ENCODE measurements at places on chromosomes 3 and 15.

- no peak for DNase-seq
Measured at GRCh38 chr3:15318661-15319060, 13.7 kb downstream of the SH3BP5 start.

DNA sequence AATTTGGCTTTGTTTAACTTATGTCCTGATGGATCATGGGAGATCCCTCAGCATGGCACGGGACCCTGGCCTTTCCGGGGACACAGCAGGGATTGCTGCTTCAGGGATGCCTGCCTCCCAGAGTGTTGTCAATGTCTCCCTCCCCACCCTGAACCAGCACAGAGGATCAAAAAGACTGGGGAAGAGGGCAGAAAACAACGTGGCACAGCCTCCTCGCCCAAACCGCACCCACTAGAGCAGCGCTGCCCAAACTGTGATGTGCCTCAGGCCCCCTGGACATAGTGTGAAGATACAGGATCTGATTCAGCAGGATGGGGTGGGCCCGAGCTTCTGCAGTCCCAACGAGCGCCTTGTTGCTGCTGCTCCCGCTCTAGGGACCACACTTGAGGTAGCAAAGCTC is 34.5 kb downstream of the SLC6A20 start:
- no peak for DNase-seq

GRCh38 chr3:181793006-181793405 is 81.3 kb downstream of the SOX2 start:
- no peak for DNase-seq

DNA sequence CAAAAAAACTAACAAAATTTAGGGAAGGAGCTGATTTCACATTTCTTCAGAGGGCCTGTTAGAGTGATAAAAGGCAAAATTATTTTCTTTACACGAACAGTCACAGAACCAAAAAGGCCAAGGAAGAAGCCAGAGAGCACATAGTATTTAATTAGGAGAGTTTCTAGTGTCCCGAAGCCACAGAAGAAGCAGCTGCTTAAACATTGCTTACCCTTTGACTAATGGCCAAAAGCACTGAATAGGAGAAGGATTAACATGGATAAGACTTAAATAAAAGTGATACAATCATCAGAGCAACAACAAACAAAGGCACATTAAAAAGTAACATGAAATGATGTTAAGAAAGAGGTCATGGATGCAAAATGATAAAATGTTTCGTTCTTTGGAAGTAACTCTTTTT is 98.6 kb downstream of the CHL1 start:
- no peak for DNase-seq

- DNase-seq, result no peak
Measured at GRCh38 chr3:55549177-55549576, 62.1 kb upstream of the WNT5A start.

DNA sequence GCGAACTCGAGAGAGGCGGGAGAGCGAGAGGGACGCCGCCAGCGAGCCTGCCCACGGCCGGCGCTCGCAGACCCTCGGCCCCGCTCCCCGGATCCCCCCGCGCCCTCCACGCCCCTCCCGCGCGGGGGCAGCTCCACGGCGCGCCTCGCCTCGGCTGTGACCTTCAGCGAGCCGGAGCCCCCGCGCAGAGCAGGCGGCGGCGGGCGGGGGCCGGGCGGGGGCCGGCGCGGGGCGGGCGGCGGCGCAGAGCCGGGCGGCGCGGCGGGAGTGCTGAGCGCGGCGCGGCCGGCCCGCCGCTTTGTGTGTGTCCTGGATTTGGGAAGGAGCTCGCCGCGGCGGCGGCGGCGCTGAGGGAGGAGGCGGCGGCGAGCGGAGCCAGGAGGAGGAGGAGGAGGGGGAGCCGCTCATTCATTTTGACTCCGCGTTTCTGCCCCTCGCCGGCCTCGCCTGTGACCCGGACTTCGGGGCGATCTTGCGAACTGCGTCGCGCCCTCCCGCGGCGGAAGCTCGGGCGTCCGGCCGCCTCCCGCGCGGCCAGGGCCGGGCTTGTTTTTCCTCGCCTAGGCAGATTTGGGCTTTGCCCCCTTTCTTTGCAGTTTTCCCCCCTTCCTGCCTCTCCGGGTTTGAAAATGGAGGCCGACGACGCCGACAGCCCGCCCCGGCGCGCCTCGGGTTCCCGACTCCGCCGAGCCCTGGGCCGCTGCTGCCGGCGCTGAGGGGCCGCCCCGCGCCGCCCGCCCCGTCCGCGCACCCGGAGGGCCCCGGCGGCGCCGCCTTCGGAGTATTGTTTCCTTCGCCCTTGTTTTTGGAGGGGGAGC is 524 bp downstream of the IGF1R start:
- no peak for DNase-seq

- DNase-seq, result no peak
Measured at GRCh38 chr3:189981668-189982067, 139.0 kb downstream of the P3H2 start.

DNA sequence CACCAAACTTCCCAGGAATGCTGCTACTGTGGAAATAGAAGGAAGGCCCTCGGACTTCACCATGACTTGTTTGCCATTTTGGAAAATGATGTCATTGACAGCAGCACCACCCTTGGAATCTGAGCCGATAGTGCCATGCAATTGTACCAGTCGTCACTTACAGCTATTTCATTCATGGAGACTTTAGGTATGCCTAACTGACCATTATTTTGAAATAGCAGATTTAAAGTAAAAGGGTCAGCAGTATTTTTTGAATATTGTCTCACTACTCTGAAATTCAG is 66.0 kb upstream of the ARL8B start:
- no peak for DNase-seq

- DNase-seq, result no peak
Measured at GRCh38 chr3:39135170-39135805, 18.1 kb downstream of the CSRNP1 start.

DNA sequence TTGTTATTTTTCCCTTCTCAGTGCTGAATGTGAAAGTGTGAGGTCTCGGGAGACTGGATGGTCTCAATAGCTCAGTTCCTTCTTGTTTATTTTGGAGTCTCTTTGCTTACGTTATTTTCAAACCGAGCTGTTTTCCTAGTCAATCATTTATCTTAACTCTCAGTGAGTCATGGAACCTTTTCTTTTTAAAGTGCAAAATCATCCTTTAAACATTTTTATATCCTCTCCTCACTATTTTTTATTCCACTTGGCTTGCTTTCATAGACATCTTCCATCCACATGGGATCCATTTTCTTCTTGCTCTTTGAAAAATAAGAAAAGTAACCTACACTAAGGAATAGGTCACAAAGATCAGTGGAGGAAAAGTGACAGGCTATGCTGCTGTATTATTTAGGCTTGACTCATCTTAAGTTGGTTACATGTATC is 497.8 kb downstream of the NAALADL2 start:
- DNase-seq, result no peak

- DNase-seq, result no peak
Measured at GRCh38 chr3:98555025-98555379, 23.2 kb downstream of the GPR15 start.

DNA sequence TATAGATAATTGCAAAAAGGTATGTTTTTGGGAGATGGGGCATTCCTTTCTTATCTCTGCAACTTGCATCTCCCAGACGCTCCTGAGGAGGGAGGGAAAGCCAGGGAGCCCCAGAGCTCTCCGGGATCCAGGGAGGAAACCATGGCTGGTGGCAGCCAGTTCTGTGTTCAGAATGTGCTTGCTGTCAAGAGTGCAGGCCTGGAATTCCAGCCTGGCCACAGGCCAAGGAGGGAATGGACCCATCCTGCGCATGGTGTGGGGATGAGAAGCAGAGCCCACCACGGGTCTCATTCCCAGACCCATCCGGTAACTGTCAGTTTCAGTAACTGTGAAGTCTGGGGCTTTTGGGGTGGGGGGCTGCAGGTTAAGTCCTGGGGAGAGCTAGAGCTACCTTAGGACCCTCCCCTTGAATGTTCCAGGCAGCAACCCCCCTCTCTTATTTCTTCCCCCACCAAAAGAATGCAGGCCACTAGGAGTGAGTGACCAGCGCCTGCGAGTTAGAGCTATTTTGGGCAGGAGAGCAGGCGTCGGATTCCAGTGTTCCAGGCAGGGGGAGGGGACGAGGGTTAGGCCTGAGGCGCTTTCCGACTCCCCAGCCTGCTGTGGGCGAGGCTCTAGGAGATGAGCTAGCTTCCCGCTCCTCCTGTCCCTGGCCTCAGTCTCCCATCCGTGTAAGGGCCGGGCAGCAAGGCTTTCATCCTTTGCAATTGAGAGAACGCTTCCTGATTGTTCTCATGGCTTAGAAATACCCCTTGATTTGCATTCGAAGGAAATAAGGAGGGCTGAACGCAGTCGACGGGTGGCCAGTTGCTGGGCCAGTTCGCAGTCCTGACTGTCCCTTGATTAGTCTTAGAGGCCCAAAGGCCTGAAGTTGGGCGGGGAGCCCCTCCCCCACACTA is 781 bp upstream of the DAG1 start:
- no peak for DNase-seq

DNA sequence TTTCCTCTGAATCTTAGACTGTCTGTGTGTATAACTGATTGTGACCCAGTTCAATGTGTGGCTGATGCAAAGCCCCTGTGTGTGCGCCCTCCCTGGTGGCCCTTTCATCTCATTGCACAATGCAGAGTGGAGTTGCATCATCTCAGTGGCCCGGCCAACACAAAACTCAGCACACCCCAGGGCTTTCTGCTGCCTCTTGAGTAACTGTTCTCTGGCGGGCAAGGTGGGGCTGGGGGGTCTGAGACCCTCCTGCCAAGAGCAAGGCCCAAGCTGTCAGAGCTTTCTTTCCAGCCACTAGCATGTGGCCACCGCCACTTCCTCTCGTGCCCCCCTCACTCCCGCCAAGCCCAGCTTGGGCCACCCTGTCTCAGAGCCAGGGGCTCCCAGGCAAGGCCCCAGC is 80.7 kb upstream of the ALDH1L1 start:
- no peak for DNase-seq

GRCh38 chr3:128076483-128077201 is 24.4 kb downstream of the SEC61A1 start:
- DNase-seq, result no peak

DNA sequence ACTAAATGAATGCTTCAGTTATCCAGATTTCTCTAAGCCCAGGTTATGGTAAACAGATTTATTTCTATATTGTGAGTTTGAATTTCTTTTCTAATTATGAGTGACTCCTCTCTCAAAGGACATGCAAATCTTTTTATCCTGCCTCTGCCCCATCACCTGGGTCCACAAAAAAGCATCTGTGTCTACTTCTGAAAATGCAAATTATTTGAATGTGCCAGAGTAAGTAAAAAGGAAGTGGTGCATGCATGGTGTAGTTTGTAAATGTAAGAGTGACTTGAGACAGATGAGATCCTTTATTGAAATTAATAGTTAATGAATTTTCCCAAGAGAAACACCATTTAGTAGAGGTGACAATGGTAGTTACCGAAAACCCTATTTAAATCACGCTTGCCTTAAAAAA is 26.9 kb downstream of the MCTP2 start:
- DNase-seq, result no peak

DNA sequence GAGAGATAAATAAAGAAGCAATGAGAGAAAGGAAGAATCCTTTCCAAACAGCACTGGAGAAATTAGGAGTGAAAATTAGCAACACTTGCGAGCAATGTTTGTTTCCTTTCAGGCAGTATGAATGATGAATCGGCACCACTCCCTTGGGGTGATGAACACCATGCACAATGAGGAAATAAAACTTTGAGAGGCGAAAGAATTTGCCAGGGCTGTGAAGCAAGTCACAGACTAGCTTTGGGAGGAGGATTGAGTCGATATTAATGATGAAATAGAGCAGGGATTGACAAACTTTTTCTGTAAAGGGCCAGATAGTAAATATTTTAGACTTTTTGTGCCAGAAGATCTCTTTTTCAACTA is 237.7 kb downstream of the AGBL1 start:
- no peak for DNase-seq

- no peak for DNase-seq
Measured at GRCh38 chr3:127954640-127955039, 39.6 kb downstream of the KBTBD12 start.

- no peak for DNase-seq
Measured at GRCh38 chr3:105228696-105229095, 138.0 kb upstream of the ALCAM start.

- DNase-seq, result no peak
Measured at GRCh38 chr3:52227766-52228165, 2.3 kb upstream of the TLR9 start.

DNA sequence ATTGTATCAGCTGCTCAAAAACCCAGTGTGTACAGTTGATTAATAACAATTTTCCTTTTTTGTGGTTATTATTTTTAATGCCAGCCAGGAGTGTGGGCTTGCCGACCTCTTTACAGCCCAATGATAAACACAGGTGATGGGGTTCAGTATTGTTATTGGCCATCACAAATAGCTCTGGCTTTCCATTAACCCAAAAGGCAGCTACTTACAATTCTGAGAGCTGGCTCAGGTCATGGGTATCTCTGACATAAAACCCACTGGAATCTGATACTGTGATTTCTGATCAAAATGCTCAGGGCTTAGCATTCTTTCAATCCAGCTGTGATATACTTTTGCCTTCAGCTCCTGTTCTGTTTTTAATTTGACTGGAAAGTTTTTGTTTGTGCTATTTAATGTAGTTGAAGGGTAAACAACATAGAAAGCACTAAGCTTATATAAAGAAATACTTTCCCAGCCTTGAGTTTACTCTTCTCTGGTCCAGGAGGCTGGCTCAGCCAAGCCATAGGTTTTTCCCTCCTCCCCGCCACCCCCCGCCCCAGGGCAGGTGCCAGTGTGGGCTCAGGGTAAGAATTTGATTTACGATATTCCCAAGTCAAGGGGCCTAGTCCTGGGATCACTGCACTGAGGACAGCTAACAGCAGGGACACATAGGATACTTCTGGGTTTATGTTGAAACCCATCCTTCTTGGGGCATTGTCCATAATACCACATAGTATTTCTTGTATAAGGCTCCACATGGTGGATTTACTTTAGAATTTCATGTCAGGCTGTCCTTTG is 54.0 kb upstream of the MYZAP start:
- no peak for DNase-seq

DNA sequence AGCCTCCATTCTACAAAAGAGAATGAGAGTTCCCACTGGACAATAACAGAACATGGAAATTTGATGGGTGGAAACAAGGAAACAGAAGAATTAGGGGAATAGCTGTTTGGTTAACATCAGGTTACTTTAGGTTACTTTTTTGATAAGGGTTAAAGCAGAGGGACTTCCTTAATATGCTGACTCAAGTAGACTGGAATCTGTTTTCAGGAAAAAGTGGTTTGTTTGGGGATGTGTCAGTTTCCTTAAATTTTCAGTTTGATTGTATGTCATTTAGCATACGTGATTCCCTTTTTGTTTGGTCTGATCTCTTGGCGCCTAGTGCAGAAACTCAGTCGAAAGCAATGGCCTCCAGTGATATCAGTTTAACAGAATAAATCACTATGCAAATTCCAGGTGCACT is 411.8 kb upstream of the GRM7 start:
- no peak for DNase-seq

- DNase-seq, result no peak
Measured at GRCh38 chr3:36893137-36893557, 51.7 kb downstream of the TRANK1 start.

GRCh38 chr15:90305932-90306331 is 40.5 kb downstream of the NGRN start:
- DNase-seq, result no peak

Measured in stimulated activated CD8-positive, alpha-beta memory T cell treated with anti-CD3 and anti-CD28 coated beads, Interleukin-2, amount 100 ng/mL, for 1 hour (primary cell).